ENCODE measurements at places on chromosomes 1 and 21.

GRCh38 chr1:67058761-67059160, 4.8 kb upstream of the SLC35D1 start:
- DNase-seq: no peak

GRCh38 chr21:37828556-37828955, 87.7 kb downstream of the KCNJ6 start:
- no peak for DNase-seq

DNA sequence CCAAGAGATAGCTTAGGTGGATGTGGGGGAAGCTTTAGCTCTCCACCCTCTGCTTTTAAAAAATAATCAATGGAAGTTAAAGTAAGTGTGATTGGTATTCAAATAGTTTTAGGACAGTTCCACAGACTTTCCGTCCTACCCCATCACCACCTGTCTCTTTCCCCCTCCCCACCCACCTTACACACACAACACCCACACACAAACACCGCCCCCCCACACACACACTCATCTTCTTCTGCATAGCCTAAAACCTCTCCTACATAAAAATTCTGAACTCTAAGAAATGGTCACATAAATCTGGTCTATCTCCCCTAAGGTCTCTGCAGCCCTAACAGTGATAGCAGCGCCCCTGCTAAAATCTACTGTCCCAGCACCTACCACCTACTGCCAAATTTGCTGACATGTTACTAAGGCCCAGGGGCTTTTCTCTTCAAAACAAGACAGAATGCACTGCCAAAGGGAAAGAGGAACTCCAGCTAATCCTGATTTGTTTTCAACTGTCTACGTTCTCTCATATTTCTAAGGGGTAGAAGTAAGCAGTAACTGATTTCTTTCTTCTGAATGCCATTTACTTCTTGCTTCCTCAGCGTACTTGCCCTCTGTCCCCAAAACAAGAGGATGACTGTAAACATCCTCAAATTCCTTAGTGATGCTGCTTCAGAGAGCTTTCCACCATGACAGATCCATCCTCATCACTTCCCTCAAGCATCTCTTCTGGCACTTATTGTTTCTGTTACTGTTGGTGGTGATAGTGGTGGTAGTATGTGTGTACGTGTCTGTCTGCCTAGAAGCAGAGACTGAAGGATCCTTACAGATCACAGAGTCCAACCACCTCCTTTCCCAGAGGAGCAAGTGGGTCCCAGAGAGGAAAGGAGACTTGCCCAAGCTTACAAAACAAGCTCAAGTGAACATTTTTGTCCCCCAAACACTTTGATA, 56.8 kb downstream of the LUZP1 start:
- DNase-seq: no peak

GRCh38 chr1:216448011-216448510, 24.8 kb upstream of the USH2A start:
- no peak for DNase-seq

DNA sequence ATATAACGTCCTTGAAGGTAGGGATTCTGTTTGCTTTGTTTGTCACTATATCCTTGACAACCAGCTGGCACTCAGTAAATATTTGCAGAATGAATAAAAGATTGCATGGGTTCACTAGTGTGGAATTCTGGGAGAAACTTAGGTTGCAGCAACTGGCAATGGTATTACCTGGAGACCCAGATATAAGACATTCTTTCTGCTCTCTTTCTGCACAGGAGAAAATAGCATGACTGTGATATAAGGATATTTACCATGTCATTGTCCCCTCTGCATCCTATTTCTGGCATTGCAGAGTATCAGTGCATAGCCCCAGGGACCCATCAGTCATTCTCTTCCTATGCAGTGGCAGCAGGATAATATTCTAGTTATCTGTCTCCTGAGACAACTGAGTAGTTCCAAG, 308.9 kb upstream of the LRRC7 start:
- DNase-seq: no peak

GRCh38 chr1:199247891-199248290, 609.1 kb downstream of the PTPRC start:
- DNase-seq: no peak

DNA sequence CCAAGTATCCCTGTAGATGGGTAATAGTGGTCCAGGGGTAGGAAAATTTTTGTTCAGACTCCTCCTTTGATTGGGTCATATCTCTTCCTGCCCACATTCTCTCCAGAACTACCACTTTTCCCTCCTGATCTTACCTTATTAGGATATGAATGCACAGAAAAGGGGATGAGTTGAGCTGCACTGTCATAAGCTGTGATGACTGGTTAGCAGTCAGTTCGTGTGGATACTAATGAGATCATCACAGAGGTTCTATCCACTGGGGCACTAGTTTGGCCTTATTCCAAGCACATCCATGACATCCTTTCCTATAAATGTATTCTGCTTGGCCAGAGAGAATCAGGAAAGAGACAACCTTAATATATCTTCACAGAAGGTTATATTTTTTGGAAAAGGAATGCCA, 22.1 kb upstream of the TBX15 start:
- DNase-seq: no peak

DNA sequence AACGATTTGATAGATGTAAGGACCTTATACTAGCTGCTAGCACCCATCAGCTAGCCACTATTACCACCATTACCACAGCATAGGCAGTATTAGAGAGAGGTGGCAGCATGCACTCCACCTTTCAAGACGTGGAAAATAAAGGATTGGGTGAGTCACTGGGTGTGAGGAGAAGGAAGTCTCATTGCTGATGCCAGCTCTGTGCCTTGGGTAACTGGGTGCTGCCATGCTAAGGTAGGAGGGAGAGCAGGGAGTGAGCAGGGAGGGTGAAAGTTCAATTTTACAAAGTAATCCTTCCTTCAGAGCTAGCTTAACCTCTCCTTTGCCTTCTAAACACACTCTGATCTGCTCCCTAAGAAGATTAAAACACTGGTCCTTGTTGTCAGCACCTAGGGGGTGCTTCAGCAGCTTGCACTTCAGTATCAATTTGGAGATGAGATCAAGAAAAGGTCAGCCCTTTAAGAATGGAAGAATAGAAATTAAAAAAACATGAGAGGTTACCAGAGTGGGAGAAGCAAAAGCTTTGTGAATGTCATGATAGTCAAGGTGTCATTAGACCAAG, 1.8 kb upstream of the LIN9 start:
- no peak for DNase-seq

GRCh38 chr21:17451364-17451891, 61.4 kb upstream of the CXADR start:
- DNase-seq: no peak

DNA sequence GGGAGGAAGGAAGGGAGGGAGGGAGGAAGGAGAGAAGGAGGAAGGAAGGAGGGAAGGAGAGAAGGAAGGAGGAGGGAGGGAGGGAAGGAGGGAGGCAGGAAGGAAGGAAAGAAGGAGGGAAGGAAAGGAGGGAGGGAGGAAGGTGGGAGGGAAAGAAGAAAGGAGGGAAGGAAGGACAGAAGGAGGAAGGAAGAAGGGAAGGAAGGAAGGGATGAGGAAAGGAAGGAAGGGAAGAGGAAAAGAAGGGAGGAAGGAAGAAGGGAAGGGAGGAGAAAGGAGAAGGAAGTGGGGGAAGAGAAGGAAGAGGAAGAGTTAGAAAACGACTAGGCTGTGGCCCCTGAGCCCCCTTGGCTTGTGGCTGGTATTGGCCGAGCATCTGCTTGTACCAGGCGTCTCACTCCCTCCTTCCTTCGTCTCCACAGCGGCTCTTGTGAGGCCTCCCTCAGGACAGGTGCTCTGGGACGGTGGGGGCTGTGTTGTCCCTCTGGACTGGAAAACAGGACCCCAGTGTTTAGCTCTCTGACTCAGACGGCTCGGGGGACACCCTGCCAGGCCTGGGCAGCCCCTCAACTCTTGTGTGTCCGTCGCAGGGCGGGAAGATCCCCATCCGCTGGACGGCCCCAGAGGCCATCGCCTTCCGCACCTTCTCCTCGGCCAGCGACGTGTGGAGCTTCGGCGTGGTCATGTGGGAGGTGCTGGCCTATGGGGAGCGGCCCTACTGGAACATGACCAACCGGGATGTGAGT, 36.2 kb upstream of the C1QA start:
- DNase-seq: no peak
